ENCODE measurements at places on chromosomes 1 and 21.

DNA sequence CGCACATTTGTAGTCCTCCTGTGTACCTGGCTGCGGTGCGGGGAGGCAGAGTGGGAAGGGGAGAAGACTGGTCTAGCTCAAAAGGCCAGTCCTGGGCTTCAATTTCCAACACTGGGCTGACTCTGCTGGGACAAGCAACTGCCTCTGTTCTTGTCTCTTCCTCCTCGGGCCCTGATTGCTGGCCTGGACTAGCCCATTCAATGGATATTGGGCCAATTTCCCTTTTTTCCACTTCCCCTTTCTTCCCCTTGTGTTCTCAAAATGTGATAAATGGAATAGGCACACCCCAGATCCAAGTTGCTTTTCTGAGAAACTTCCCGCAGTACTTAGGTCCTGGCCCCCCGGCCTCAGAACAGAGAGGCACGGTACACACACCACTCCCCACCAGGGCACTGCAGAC, 48.2 kb downstream of the SPSB1 start:
- DNase-seq: no peak

DNA sequence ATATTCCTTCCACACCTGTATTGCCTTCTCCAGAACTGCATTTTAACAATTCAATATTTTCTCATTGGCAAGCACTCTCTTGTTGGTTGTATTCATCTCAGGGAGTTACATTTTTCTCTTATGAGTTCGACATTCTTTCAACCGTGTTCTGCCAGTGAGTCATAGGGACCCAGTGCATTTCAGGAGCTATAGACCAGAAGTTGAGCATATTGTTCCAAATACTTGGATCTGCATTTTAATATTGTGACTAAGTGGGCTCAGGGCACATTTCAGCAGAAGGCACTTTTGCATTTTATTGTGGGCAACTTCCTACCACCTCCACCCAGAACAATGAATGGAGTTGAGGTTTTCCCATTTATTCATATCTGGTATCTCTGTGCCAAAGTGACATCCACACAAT, 132.8 kb downstream of the TNFSF18 start:
- DNase-seq: no peak

DNA sequence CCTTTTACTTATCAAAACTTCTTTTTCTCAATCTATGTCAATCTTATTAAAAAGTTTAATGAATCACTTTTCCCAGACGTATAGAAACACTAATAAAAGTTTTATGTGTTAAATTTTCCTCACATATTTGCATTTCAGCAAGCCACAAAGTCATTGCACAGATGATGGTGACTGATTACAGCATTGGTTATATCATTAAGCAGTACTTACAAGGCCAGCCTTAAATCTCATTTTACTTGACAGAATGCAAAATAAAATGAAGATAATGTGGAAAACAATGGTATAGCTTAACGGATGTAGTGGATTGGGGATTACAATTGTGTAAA, 39.5 kb downstream of the TMEM200B start:
- DNase-seq: no peak

DNA sequence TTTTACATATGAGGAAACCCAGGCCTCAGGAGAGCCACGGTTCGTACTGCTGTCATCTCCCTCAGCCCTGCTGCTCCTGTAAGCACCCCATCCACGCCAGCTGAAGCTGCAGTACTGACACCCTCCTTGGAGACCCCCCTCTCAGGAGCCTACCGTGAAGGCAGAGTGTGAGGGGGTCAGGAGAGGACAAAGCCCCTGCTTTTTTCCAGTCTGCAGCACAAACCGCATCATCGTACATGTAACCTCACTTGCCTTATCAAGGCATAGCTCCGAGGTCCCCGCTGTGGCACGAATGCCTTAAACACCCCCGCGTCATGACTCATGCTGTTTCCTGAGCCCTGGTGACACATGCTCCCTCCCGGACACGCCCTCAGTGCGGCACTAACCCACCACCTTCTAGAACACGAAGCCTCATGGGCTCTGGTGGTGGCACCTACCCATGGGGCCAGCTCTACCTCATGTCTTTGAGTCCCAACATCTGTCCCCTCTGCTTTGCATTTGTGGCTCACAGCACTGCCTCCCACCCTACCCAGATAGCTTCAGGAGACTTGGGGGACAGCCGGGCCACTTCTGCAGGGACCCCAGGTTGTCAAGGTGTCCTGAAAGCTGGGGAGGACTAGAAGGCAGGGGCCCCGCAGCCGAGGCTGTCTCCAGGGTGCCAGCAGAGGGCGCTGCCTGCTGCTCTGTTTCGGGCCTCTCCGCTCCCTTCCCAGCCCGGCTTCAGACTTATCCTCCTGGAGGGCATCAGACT, 4.9 kb downstream of the SH3BGRL3 start:
- DNase-seq: peak; percentile 30
